LNCaP clone FGC (cell line): ENCODE measurements at places on chromosomes 2 and 18.

GRCh38 chr2:134225173-134225572, 28.7 kb upstream of the MGAT5 start:
- no peak for DNase-seq

GRCh38 chr2:197870137-197870536, 65.7 kb downstream of the PLCL1 start:
- no peak for DNase-seq

DNA sequence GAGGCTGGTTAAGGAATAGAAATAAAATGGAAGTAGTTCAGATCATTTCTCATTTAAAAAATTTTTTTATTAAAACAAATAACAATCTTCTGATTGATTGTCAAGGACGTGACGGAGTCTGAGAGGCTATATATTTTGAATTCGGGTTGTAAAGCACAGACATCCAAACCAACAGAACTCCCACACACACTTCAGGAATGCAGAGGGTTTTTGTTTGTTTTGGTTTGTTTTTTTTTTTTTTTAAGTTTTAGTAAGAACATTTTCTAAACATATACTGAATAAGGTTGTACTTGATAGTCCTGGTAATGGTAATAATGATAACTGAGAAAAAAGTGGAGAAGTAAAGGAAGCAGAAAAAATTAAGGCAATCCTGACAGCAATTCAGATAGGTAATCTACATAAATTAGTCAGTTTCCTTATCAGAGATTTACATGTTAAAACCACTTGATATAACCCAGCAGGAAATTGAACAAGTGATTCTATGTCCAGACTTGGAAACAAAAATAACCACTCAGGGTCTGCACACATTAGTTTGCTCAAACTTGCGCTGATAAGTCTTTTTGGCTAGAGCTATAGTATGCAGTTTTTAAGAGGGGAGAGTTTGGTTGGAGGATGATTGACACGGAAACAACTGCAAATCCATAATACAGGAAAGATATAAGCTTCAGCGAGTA, 51.5 kb upstream of the CTAGE1 start:
- no peak for DNase-seq

- no peak for DNase-seq
Observed at GRCh38 chr2:113876503-113877387, 13.1 kb upstream of the ACTR3 start.

DNA sequence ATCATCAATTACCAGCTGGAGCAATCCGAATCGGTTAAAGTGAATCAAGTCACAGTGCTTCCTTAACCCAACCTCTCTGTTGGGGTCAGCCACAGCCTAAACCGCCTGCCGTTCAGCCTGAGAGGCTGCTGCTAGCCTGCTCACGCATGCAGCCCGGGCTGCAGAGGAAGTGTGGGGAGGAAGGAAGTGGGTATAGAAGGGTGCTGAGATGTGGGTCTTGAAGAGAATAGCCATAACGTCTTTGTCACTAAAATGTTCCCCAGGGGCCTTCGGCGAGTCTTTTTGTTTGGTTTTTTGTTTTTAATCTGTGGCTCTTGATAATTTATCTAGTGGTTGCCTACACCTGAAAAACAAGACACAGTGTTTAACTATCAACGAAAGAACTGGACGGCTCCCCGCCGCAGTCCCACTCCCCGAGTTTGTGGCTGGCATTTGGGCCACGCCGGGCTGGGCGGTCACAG, 496 bp upstream of the ITGA4 start:
- DNase-seq = no peak

GRCh38 chr2:113080134-113080533, 12.4 kb downstream of the IL1F10 start:
- DNase-seq = no peak

DNA sequence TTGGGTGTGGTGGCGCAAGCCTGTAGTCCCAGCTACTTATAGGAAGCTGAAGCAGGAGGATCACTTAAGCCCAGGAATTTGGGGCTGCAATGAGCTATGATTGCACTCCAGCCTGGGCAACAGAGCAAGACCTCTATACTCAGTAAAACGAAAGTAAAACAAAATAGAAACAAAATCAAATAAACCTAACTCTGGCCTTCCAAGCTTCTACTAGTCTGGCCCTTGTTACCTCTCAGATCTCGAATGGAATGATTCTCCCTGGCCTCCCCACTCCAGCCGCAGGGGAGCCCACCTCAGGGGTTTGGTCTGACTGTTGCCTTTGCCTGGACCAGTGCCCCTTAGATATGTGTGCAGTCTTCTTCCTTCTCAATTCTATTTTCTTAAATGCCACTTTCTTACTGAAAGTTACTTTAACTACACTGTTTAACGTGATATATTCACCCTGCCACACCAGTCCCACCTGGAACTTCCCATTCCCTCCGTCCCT, 160.0 kb upstream of the GCFC2 start:
- DNase-seq = no peak

GRCh38 chr2:62475172-62476011, 30.6 kb downstream of the TMEM17 start:
- no peak for DNase-seq

DNA sequence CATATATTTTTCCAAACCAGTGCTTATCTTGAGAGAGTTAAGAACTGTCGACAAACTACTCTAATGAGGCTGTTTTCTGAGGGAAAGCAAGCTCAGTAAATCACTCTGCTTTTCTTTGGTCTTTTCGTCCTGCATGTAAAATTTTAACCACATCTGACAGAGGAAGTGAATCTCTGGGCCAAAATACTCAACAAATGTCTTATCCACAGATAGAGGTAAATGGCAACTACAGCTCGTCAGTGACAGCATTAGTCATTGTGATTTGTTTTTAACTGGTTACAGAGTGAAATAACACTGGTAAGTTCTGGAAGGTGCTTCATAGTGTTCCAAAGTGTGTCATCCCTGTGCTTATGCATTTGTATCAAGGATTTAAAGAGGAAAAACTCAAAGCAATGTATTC, 82.6 kb upstream of the SLC8A1 start:
- no peak for DNase-seq

GRCh38 chr2:240703417-240704341, 12.0 kb downstream of the AQP12A start:
- DNase-seq = no peak

GRCh38 chr18:5175378-5175777, 21.7 kb downstream of the AKAIN1 start:
- no peak for DNase-seq

DNA sequence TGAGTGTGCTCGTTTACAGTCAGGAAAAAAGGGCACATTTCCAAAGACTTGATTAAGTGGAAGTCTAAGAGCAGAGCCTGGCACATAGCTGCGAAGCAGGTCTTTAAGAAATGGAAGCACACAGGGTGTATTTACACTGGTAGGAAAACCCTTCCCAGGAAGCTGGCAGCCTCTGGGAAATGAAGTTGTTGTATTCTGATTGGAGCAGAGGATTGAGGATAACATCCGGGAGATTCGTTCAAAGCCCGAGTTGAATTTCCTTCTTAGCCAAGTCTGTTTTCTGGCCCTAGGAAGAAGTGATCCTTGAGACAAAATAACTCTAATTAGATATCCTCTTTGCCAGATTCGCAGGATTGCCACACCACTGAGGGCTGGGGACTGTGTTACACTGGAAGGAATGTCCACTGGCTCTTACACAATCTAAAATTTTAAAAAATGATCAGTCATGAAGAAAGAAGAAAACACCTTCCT, 75.9 kb downstream of the ITGB1BP1 start:
- DNase-seq = peak; percentile 89

DNA sequence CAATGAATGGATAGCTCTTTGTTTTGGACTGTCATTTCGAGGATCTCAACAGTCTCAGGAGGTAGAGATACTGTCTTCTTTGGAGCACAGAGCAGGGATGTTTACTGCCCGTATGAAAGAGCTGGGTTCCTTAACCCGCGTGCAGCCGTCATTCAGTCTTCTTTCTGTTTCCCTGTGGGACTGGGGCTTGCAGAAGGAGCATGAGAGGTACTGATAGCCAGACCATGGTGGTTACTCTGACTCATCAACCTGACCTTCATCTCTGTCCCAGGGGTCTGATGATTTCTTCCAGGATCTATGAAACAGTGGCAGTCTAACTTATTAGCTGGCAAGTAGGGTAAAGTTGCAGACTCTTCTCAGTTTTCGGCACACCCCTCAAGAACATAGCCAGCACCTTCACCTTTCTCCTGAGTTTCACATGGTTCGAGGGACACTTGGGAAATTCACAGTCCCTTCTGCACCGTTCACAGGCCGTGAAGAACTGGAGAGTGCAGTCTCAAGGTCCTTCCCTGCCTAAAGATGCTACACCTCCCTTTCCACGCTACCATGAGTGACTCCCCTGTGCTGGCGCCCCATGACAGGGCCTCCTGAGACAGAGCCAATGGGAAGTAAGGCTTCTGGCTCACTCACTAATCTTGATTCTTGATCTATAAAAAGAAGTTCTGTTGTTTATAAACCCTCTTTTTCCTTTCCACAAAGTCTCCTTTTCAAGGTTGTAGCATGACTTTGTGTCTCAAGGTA, 226.2 kb downstream of the MC4R start:
- no peak for DNase-seq

DNA sequence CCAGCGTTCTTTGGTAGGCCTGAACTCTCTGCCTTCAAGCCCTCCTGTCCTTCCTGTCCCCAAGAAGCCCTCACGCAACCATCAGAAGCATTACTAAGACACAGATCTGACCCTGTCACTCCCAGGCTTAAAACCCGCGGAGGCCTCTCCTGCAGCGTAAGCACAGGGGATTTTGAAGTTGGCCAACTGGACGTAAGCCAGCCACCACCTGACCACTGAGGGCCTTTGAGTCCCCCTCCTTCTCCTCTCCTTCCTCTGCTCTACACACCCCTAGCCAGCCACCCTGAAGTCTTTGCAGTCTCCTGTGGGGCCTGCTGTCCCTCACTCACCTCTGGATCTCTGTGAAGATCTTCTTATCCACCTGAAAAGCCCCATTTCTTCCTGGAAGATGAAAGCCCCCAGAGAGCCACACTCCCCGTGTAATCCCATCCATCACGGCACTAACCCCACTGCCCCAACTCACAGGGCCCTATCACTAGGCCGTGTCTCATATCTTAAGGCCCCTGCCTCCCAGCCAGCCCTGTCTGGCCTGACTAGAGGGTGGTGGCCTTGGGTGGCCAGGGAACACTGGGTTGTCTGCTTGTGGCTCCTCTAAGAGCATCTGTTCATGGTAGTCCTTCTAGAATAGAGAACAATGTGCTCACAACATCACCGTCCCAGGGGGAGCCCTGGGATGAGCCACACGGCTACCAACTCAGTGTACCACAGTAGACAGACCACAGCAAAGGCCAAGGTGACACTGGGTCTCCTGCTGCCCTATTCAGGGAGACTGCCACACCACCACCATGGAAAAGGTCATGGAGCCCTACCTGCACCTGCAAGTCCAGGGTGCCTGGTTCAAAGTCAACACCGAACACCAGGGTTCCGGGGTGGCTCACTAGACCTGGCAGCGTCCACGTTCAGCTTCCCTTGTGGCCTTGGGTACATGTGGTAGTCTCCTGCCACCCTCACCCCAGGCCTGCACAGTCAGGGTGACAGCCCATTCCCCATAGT, 191.6 kb downstream of the ZBTB7C start:
- DNase-seq = no peak

GRCh38 chr2:88530081-88530480, 77.6 kb upstream of the FOXI3 start:
- no peak for DNase-seq

GRCh38 chr2:45748239-45748638, 96.8 kb downstream of the PRKCE start:
- DNase-seq = no peak

DNA sequence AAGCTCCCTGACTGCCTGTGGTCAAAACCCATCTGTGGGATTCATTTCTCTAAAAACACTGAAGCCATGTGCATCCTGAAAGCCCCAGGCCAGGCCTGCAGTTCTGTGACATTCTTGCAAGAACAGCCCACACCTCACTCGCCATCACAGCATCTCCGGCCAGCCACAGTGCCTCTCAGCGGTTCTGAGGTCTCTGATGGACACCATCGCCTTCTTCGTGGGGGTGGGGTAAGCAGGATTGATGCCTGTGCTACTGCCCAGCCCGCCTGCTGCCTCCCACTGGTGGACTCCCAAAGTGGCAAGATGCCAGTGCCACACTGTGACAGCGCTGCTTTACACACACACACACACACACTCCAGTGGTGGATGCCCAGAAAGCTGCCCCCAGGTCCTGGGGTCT, 5.2 kb upstream of the PRLH start:
- DNase-seq = no peak

DNA sequence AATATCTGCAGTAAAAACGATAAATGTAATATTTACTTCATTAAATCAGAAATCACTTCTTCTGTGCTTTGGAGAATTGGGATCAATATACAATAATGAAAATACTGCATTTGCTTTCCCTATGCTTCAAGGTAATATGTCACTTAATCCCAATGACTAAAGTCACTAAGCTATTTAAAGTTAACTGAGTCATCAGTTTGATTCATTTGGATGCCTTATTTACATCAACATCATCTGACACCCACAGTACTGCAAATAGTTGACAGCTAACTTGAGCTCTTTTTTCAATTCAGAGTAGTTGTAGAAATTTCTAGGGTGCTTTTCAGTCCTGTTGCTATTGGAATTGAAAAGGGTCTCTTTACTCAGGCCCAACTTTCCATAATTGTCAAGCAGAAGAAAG, 776.9 kb upstream of the FSHR start:
- DNase-seq = no peak

DNA sequence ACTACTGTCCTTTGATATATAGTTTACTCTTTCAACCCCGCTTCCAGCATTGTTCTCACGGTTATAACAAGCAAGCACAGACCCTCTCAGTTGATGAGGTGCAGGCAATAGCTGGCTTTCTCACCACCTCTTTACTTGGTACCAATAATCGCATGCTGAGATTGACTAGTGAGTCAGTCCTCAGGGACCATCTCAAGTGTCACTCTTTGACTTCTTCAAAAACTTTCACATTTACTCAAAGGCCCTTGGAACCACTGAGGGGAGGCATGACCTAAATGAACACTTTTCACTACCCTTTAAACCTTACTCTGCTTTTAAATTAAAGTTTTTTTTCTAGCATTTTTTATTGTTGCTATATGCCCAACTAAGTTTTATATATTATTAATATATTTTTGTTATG, 101.8 kb downstream of the DAW1 start:
- DNase-seq = no peak

GRCh38 chr2:3151153-3151918, 226.3 kb downstream of the EIPR1 start:
- no peak for DNase-seq

DNA sequence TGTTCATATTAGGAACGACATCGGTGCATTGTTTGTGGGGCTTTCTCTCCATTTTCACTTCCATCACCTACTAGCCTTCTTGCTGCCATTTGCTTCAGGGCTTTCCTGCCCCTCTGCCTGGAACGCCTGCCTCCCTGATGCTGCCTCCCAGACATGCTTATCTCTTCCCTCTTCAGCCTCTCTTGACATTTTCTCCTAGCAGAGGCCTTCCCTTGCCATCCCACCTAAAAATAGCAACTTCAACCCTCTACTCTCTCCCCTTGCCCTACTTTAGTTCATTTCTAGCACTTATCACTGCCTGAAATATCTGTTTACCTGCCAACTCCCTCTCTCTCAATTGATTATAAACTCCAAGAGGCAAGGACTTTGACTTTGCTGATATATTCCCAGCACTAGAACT, 210.3 kb downstream of the SP3 start:
- no peak for DNase-seq
